ENCODE measurements at places on chromosomes 13 and 19. TPM values are rescaled to one million over a fixed set of nuclear protein-coding genes. Genes with fewer than 3 reads are reported as not detected.

The CKAP2 gene
- 38.0 TPM for total RNA-seq

The TCF3 gene
- total RNA-seq = 49.2 TPM

The ADAT3 gene
- 21.7 TPM for total RNA-seq

The FUT2 gene
- 47.6 TPM for total RNA-seq

The CKM gene
- not detected for total RNA-seq

The HPN gene
- total RNA-seq = not detected

The SLC25A41 gene
- not detected for total RNA-seq

The SPACA4 gene
- not detected for total RNA-seq

The SLC25A23 gene
- total RNA-seq = 107 TPM

The SHANK1 gene
- not detected for total RNA-seq

The SSC5D gene
- 10.3 TPM for total RNA-seq

The SOX1 gene
- total RNA-seq = not detected

The ZNF792 gene
- 7.4 TPM for total RNA-seq

The CASP14 gene
- total RNA-seq = not detected

The RPL18 gene
- total RNA-seq = 1,540 TPM

The KASH5 gene
- not detected for total RNA-seq

The NECTIN2 gene
- 124 TPM for total RNA-seq

The SYCN gene
- total RNA-seq = not detected

The KLK13 gene
- total RNA-seq = 1.2 TPM

The KIR2DL3 gene
- total RNA-seq = not detected

The PGLYRP1 gene
- not detected for total RNA-seq

The ONECUT3 gene
- total RNA-seq = 0.27 TPM

The LATS2 gene
- total RNA-seq = 7.1 TPM

The KBTBD6 gene
- total RNA-seq = 2.9 TPM

The GIPR gene
- total RNA-seq = 6.0 TPM

The URAD gene
- total RNA-seq = 118 TPM

The HSD17B14 gene
- 2.8 TPM for total RNA-seq

The CABP5 gene
- not detected for total RNA-seq

The COL4A2 gene
- 139 TPM for total RNA-seq

The FFAR1 gene
- not detected for total RNA-seq

The PGLYRP2 gene
- total RNA-seq = not detected

The HAUS5 gene
- total RNA-seq = 42.9 TPM
